Tibial artery (tissue), 4 donors: ENCODE measurements at places on chromosomes 12 and 14.

- H3K27me3 ChIP-seq, result no peaks in the 10 kb centered on the region
- no peak for DNase-seq
- no peaks in the 10 kb centered on the region for H3K36me3 ChIP-seq
- H3K27ac ChIP-seq, result no peak overlapping the region
- no peak overlapping the region for H3K4me3 ChIP-seq
Measured at GRCh38 chr12:26760657-26761293, 72.2 kb downstream of the ITPR2 start.

- no peak overlapping the region for H3K4me3 ChIP-seq
- no peaks in the 10 kb centered on the region for H3K36me3 ChIP-seq
- H3K27me3 ChIP-seq, result no peaks in the 10 kb centered on the region
Measured at GRCh38 chr14:30305346-30305745, 253.6 kb upstream of the G2E3 start.

- H3K4me1 ChIP-seq, result no peaks in the 10 kb centered on the region
- DNase-seq, result no peak
- no peaks in the 10 kb centered on the region for H3K27me3 ChIP-seq
- H3K27ac ChIP-seq, result no peak overlapping the region
- peaks cover 53% of the 10 kb centered on the region for H3K36me3 ChIP-seq
- no peak overlapping the region for H3K4me3 ChIP-seq
Measured at GRCh38 chr14:51704545-51704944, 52.8 kb downstream of the FRMD6 start.

- no peak for DNase-seq
- H3K4me1 ChIP-seq, result no peaks in the 10 kb centered on the region
- H3K4me3 ChIP-seq, result no peak overlapping the region
Measured at GRCh38 chr14:33282331-33283230, 343.9 kb downstream of the NPAS3 start.

- H3K27me3 ChIP-seq, result no peaks in the 10 kb centered on the region
- DNase-seq, result no peak
- H3K4me3 ChIP-seq, result no peak overlapping the region
- no peaks in the 10 kb centered on the region for H3K4me1 ChIP-seq
- no peak overlapping the region for H3K27ac ChIP-seq
Measured at GRCh38 chr12:12327802-12328201, 22.2 kb downstream of the MANSC1 start.

- no peak overlapping the region for H3K27ac ChIP-seq
- H3K4me1 ChIP-seq, result no peaks in the 10 kb centered on the region
- no peaks in the 10 kb centered on the region for H3K27me3 ChIP-seq
- DNase-seq, result no peak
- H3K4me3 ChIP-seq, result no peak overlapping the region
Measured at GRCh38 chr14:35730871-35731270, 78.2 kb downstream of the RALGAPA1 start.

GRCh38 chr12:100185361-100185894, 15.2 kb upstream of the ACTR6 start:
- no peak for DNase-seq
- peaks cover 13% of the 10 kb centered on the region for H3K4me1 ChIP-seq
- no peaks in the 10 kb centered on the region for H3K36me3 ChIP-seq
- peak overlapping the region; percentile 36 for H3K4me3 ChIP-seq
- peak overlapping the region; percentile 75 for H3K27ac ChIP-seq

DNA sequence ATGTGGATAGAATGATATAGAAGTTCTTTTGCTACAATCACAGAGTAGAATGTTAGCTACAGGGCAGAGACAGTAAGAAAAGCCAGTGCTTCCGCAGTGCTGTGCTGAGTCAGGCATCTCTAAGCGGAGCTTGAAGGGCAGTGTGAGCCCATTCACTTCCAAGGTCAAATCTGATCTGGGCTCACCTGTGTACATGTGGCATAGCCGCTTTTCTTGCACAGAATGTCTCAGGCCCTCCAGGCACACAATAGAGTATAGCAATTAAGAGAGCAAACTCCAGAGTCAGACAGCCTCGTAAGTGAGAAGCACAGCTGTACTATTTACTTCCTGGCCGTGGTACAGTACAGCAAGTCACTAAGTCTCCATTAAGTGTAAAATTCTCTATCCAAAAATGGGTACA, 26.8 kb downstream of the CORO1C start:
- peaks cover 97% of the 10 kb centered on the region for H3K4me1 ChIP-seq
- no peak overlapping the region for H3K4me3 ChIP-seq
- H3K27ac ChIP-seq, result no peak overlapping the region
- H3K27me3 ChIP-seq, result no peaks in the 10 kb centered on the region
- DNase-seq, result no peak

DNA sequence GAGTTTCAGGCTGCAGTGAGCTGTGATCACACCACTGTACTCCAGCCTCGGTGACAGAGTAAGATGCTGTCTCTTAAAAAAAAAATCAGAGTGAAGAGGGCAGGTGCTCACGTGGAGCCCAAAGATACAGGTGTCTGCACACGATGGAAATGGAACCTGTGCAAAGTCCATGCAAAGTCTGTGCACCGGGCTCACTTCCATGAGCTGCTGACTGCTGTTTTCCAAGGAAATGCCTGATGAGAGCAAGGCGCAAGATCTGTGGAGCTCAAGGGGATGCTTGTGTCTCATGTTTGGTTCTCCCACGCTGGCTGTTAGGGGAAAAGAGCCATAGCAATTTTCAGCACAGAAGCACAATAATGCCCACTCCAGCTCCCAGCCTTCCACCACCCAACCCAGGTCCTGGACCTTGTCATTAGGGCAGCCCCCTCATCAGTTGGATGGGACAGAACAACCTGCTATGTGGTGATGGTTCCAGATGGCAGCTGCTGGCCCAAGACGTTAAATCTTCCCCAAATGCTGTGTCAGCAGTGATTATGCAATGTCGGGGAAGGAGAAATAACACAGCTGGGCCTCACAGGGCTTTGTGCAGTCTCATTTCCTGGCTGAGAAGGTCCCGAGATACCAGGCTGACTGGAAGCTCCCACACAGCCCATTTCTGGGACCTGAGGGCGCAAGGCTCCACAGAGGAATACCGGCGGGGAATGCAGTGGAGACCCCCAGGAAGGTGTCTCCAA, 27.9 kb upstream of the DICER1 start:
- H3K27ac ChIP-seq, result no peak overlapping the region
- DNase-seq, result no peak
- H3K4me3 ChIP-seq, result no peak overlapping the region
- no peaks in the 10 kb centered on the region for H3K27me3 ChIP-seq

- no peak overlapping the region for H3K4me3 ChIP-seq
- no peak overlapping the region for H3K27ac ChIP-seq
- no peak for DNase-seq
Measured at GRCh38 chr14:53060046-53060445, 93.1 kb downstream of the DDHD1 start.

DNA sequence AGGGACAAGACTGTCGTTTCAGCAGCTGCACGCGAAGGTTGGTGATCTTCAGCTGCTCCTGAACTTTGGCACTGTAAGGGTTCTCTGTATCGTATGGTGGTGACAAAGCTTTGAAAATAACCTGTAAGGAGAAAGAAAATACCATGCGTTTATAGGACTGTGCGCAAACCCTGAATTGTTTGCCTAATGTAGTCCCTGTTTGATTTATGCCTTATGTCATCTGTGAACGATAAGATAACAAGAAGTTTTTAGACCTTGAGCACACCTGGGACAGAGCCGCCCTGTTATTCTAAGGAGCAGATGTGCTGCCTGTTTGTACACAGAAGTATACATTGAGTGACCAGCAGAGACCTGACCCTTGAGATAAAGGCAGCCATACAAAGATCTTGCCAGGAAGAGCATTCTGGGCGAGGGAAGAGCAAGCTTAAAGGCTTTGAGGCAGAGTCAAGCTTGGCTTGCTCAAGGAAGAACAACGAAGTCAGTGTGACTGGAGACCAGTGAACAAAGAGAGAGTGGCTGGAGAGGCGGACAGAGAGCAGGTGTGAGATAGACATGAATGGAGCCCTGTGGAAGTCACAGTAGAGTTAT, 52.4 kb downstream of the NTN4 start:
- H3K4me3 ChIP-seq, result no peak overlapping the region
- peak overlapping the region; percentile 70 for H3K27ac ChIP-seq
- H3K27me3 ChIP-seq, result no peaks in the 10 kb centered on the region
- H3K36me3 ChIP-seq, result peaks cover 10% of the 10 kb centered on the region

DNA sequence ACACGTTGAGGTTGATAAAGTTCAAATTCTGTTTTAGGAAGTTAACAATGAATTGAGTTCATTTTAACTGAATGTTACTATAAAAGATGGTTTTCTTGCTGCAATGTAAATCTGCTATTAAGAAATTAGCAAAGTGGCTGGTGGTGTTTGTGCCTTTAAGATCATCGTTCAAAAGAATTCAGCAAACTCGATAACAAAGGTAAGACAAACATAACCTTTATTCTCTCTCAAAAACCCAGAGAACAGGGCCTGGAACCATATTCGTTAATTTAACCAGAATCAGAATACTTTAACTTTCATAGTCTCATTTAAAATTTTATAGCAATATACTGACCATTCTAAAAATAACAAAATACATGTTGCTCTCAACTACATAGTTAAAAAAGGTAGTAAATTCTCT, 3.4 kb downstream of the TMEM30B start:
- no peaks in the 10 kb centered on the region for H3K27me3 ChIP-seq
- DNase-seq, result no peak
- no peak overlapping the region for H3K4me3 ChIP-seq
- peaks cover 8% of the 10 kb centered on the region for H3K4me1 ChIP-seq
- H3K36me3 ChIP-seq, result peaks cover 11% of the 10 kb centered on the region

DNA sequence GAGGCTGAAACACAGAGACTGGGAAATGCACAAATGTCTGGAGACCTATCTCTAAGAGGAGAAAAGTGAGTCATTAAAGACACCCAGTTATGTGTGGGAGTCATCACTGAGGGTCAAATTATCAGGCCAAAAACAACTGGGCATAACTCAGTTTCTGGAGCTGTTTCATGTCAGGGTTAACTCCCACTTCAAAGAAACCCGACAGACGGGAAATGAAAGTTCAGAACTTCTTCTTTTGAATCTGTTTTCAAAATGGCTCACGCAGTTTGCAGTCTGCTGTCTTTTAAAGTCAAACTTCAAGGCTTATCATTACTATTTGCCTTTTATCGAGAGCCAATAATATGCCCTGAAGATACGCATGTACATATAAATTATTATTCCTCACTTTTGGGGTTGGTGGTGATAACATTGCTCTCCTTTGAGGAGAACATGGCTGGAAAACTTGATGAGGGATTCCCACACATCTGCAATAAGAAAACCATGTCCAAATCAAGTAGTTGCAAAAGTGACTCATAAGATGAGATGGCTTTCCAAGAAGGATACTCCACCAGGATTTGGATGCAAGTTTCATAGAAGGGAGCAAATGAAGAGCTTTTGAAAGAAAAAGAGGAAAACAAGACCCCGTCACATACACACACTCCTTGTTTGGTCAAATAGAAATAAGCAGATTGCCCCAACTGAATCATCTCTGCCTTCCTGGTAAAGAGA, 341.4 kb downstream of the ADAMTS20 start:
- H3K27me3 ChIP-seq, result no peaks in the 10 kb centered on the region
- H3K36me3 ChIP-seq, result no peaks in the 10 kb centered on the region
- no peak for DNase-seq
- H3K4me3 ChIP-seq, result no peak overlapping the region
- H3K27ac ChIP-seq, result no peak overlapping the region

DNA sequence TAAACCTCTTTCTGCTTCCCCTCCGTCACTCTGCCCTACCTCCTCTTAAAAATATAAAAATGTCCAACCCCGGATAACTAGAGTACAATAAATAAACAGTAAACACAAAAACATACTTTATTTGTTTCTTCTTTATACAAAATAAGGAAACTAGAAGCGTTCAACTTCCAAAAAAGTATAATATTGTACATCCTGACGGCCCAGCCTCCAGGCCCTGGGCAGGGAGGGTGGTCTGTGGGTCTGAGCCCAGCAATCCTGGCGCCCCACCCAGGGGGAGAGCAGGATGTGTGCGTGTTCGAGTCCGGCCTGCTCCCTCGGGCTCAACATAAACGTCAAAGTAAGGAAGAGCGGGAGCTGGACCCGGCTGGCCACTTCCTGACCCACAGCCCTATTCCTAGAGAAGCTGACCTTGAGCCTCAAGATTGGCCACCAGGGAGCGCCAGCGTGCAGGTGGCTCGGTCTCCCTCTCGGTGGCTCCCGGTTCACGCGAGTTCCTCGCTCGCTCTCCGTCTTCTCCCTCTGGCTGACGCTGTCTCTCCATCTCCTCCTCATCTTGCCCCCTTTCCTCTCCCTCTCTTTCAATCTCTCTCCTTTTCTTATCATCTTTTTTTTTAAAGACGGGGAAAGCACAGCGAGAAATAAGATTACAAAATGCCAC, 9.4 kb downstream of the LHX5 start:
- H3K4me3 ChIP-seq, result peak overlapping the region; percentile 26
- H3K36me3 ChIP-seq, result no peaks in the 10 kb centered on the region
- H3K4me1 ChIP-seq, result peaks cover 46% of the 10 kb centered on the region
- peaks cover 9% of the 10 kb centered on the region for H3K27me3 ChIP-seq
- no peak overlapping the region for H3K27ac ChIP-seq

- DNase-seq, result no peak
- H3K36me3 ChIP-seq, result no peaks in the 10 kb centered on the region
- H3K4me1 ChIP-seq, result no peaks in the 10 kb centered on the region
- H3K27ac ChIP-seq, result no peak overlapping the region
- no peak overlapping the region for H3K4me3 ChIP-seq
Measured at GRCh38 chr14:34926552-34926951, 51.4 kb upstream of the BAZ1A start.

DNA sequence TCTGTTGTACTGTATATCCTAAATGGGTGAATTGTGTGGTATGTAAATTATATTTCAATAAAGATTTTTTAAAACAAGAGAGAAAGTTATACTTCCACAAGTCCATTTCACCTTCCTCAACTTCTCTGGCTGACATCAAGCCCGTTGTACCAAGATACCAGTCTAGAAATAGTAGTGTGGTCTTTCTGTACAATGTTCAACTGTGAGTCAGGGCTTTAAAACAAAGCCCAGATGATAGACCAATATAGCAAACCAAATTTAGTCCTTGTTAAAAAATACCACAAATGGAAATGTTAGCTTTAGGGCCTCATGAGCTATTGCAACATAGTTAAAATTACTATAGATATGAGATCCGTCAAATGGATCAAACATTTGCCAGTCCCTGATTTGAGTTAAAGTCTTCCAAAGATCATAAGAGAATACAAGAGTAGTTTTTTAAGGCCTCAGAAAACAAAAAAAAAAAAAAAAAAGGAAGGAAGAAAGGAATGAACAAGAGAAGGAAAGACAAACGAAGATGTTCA, 49.0 kb upstream of the EGLN3 start:
- H3K4me3 ChIP-seq, result no peak overlapping the region
- no peaks in the 10 kb centered on the region for H3K4me1 ChIP-seq
- no peak overlapping the region for H3K27ac ChIP-seq
- no peak for DNase-seq

DNA sequence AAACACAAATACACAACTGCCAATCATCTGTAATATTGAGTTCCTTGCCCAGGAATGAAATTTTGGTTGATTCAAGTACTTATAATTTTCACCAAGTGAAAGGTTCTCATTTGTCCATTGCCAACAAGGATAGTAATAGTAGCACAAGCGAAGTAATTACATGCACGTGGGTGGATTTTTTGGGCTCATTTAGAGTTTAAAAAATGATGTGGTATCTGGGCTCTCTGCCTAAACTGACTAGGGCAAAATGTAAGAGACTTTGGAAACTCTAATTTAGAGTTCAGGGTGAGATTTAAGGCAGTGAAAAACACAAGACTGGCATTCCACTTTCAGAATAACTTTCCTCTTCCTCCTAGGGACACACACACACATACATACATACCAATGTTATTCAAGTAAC, 111.7 kb downstream of the MYRFL start:
- H3K4me3 ChIP-seq, result no peak overlapping the region
- no peaks in the 10 kb centered on the region for H3K4me1 ChIP-seq
- no peaks in the 10 kb centered on the region for H3K36me3 ChIP-seq
- DNase-seq, result no peak

- no peaks in the 10 kb centered on the region for H3K27me3 ChIP-seq
- H3K4me3 ChIP-seq, result no peak overlapping the region
- H3K27ac ChIP-seq, result no peak overlapping the region
Measured at GRCh38 chr12:115824936-115825602, 452.4 kb downstream of the MED13L start.
